Smooth muscle cell of bladder (primary cell): ENCODE measurements at places on chromosomes 2 and 18. TPM values are rescaled to one million over a fixed set of nuclear protein-coding genes. Genes with fewer than 3 reads are reported as not detected.

The SPEG gene
- 3.7 and 9.8 TPM in 2 replicates for total RNA-seq

The GPR155 gene
- total RNA-seq: 4.8 and 6.1 TPM in 2 replicates

The CCDC141 gene
- total RNA-seq: under 0.01 TPM in 1 of 2 replicates, not detected in the other

The AQP12B gene
- not detected in 2 replicates for total RNA-seq

The DUSP2 gene
- total RNA-seq: 0.28 and 1.8 TPM in 2 replicates
